ENCODE measurements at places on chromosomes 1 and 21.

DNA sequence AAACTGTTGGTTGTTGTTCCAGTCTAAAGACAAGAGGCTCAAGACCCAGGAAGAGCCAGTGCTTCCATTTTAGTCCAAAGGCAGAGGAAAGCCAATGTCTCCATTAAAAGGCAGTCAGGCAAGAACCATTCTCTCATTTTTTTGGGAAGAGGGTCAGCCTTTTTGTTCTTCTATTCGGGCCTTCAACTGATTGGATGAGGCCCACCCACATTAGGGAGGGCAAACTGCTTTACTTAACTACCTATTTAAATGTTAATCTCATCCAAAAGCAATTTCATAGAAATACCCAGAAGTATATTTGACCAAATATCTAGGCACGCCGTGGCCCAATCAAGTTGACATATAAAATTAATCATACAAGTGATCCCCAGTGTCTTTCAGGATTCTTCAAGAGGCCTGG, 104.4 kb upstream of the SYT6 start:
- DNase-seq = no peak

GRCh38 chr1:152029144-152029928, 7.5 kb downstream of the S100A11 start:
- DNase-seq = peak; percentile 67

- DNase-seq = no peak
These were observed 48.9 kb upstream of the TADA1 start for GRCh38 chr1:166924823-166925541.

DNA sequence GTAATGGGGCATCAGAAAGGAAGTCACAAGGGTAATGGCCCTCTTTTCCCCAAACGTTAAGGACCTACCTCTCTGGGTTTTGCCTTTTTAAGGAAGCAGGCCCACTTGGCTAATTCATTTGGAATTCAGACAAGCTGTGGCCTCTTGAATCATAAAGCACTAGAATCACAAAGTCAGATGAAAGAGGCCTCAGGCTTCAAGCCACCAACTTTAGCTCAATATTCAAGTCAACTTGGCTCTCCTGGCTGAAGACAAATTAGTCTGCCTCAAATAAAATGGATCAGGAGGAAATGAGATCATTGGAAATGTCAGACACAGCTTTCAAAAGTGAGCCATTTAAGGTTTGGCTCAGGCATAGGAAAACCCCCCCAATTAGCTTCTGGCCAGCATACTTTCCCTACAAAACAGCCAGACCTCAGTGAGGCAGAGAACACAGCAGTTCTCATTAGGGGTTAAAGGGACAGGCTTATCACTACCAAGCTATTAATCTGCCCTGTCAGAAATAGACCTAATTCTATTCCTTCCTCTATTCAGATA, 34.3 kb downstream of the SLC35D1 start:
- peak; percentile 94 for DNase-seq

GRCh38 chr1:109637446-109637845, 17.8 kb downstream of the AMPD2 start:
- DNase-seq = no peak

All from fibroblast of upper back skin (primary cell).